ENCODE measurements at places on chromosomes 3 and 15.

GRCh38 chr15:96703091-96703490 is 372.6 kb downstream of the NR2F2 start:
- no peak for DNase-seq

GRCh38 chr3:169501061-169501460 is 162.5 kb downstream of the MECOM start:
- DNase-seq: no peak

DNA sequence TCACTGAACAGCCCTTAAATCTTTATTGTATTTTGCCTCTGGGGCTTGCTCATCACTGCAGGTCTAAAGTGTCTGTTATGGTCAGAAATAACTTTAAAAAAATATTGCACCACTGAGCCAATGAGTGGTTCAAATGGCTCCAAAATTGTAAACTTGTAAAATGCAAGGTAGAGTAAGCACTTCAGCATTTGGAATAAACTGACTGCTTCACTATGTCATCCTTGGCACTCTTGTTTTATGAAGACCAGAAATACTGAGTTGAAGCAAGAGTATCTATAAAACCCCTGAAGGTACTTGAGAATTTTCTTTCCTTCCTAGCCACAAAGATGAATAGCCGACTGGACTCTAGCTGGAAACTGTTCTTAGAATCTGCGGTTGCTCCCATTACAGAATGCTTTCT is 390.3 kb upstream of the DPH6 start:
- DNase-seq: no peak

DNA sequence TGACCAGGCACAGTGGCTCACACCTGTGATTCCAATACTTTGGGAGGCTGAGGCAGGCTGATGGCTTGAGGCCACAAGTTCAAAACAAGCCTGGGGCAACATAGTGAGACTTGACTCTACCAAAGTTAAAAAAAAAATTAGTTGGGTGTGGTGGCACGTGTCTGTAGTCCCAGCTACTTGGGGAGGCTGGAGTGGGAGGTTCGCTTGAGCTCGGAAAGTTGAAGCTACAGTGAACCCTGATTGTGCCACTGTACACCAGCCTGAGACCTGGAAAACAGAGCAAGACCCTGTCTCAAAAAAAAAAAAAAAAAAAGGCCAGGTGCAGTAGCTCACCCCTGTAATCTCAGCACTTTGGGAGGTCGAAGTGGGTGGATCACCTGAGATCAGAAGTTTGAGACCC is 3.1 kb downstream of the CDC25A start:
- DNase-seq: no peak

DNA sequence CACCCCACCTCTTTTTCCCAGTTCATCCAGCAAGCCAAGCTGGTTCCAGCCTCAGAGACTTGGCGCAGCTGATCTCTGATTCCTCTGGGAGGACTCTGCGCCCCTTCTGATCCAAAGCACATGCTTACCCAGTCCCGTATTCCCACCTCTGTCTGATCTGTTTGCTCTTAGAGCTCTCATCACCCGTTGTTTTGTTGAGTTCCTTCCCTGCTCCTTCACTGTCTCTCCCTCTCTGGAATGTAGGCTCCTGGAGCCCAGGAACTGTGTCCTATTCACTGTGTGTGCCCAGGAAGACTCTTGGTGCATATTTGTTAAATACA is 1.3 kb upstream of the ZXDC start:
- no peak for DNase-seq

- peak; percentile 66 for DNase-seq
These were observed 10.4 kb downstream of the NR2F2 start for GRCh38 chr15:96340598-96341512.

DNA sequence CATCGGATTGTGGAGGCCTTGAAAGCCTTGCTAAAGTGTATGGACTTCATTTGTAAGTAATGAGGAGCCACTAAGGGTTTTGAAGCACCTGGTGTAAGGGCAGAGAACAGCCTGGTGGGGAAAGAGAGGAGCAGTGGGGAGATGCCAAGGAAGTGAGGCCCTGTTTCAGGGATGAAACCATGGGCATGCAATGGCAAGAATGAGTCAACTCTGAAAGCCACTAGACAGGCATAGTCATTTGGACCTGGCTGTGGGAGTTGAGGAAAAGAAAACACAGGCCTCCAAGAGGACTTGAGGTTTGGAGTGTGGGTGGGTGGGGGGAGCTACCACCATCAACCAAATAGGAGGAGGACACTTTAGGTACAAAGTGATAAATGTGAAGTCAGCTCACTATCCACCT is 7.6 kb downstream of the XCR1 start:
- DNase-seq: peak; percentile 7

DNA sequence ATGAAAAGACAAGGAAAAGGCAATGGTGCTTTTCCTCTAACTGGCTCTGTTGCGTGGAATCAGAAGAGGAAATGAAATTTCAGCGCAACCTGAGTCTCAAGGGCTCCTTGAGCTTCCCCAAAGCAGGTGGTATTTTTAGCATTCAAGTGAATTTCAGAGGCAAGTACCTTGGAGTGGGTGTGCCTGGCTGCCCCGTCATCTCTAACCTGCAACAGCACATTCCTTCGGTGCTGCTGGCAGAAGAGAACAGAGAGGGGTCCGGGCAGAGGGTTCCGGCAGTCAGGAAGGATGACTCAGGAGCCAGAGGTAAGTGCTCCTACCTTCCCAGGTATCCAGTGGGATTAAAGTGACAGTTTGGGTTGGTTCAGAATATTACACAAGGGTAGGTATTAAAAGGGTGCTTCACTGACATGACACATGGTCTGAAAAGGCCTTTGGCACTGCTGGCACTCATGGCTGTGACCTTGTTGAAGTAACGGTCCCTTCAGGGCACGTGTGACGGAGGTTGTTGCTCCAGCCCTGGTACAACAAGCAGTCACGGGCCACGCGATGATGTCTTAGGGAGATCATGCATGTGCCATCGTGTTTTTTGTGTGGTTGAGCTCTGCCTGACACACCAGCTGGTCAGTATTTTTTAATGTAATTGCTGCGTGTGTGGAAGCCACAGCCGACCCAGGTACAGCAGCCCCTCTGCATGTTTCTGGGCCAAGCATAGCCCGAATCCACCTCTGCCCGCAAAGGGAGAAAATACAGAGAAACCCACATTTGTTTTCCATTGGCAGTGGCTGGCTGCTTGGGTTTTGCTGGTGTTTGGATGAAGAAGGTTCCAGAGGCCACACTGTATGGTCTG is 75.7 kb downstream of the LRRK1 start:
- no peak for DNase-seq

GRCh38 chr3:142027300-142027699 is 122.0 kb downstream of the TFDP2 start:
- no peak for DNase-seq

DNA sequence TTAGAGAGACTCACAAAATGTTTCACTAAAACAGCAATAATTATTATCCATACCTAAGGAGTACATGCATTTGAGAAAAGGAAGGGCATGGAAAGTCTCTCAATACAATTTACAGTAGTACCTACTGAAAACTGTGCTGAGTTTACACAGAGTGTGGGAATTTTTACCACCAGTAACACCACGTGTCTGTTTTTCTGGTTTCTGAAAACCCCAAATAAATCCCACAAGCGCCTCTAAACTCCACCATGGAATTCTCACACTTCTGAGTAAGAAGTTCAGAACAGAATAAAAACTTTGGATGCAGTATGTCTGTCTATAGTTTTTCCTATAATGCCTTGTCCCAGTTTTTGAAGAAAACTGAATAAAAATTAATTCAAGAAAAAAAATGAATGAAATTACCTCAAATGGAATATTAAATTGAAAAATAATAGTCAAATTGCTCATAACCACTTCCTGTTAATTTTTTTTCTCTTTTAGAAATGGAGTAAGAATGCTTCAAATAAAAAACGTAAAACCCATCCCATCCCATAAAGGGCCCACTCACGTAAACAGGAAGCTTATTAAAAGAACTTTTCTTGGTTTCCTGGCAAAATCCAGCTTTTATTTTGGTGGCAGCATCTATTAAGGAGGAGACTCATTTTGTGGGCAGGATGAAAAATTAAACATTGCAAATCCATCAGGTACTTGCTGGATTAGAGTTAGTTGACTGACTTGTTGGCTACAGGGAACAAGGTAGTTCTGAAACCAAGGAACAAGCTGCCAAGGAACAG is 378.1 kb downstream of the TIGIT start:
- no peak for DNase-seq

DNA sequence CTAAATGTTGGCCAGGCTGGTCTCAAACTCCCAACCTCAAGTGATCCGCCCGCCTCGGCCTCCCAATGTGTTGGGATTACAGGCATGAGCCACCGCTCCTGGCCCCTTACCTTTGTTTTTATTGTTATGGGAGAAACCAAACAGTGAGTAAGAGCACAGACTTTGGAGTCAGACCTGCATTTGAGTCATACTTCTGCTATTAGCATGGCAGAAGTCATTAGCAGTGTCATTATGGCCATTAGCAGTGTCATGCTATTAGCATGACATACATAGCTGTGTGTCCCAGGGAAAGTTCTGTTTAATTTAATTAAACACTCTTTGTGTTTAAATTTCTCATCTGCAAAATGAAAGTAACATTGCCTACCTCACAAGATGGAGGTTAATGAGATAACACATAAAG is 54.8 kb downstream of the SQOR start:
- no peak for DNase-seq

GRCh38 chr15:77225646-77226045 is 154.7 kb upstream of the TSPAN3 start:
- no peak for DNase-seq

- DNase-seq: no peak
These were observed 41.7 kb downstream of the APH1B start for GRCh38 chr15:63319065-63319464.

DNA sequence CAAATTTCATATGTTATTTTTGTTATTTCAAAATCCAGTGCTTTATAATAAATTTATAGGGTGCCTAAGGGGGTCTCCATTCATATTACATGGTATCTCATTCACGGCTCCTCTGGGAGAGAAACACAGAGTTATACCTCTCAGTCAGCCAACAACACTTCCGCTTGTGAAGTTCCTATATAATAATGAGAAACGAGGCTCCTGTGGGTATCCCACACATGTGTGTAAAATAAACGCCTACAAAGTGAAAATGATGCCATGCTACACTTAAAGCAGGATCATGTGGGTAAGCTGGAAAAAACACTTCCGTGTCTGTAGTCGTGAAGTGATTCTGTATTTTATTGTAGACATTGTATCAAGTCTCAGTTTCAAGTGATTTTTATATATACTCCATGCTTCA is 218.8 kb upstream of the ICE2 start:
- DNase-seq: no peak

- no peak for DNase-seq
These were observed 1.3 kb downstream of the TNK2 start for GRCh38 chr3:195906865-195907683.

- no peak for DNase-seq
These were observed 201.7 kb upstream of the LINGO1 start for GRCh38 chr15:77834276-77834990.

Data from fibroblast of the aortic adventitia (primary cell).